ENCODE measurements at places on chromosomes 7 and 10. TPM values are rescaled to one million over a fixed set of nuclear protein-coding genes. Genes with fewer than 3 reads are reported as not detected.

Gene FBXL13
- polyA plus RNA-seq = 0.19 TPM

Gene NODAL
- polyA plus RNA-seq = 0.45 TPM

Gene MYH16
- 2.2 TPM for polyA plus RNA-seq

Gene CTAGE15
- polyA plus RNA-seq = 0.97 TPM

Gene C10orf53
- not detected for polyA plus RNA-seq

Gene IRF5
- polyA plus RNA-seq = 0.78 TPM

Gene ENTPD7
- 20.9 TPM for polyA plus RNA-seq

Gene UBTD1
- polyA plus RNA-seq = 19.3 TPM

Gene TMED4
- 45.8 TPM for polyA plus RNA-seq

Gene TRIL
- polyA plus RNA-seq = not detected

Gene PPP1R17
- not detected for polyA plus RNA-seq

Gene RNF32
- 0.34 TPM for polyA plus RNA-seq

Gene PSD
- polyA plus RNA-seq = 0.10 TPM

Gene ELOVL3
- polyA plus RNA-seq = 0.26 TPM
